ENCODE measurements at places on chromosomes 6 and 20.

DNA sequence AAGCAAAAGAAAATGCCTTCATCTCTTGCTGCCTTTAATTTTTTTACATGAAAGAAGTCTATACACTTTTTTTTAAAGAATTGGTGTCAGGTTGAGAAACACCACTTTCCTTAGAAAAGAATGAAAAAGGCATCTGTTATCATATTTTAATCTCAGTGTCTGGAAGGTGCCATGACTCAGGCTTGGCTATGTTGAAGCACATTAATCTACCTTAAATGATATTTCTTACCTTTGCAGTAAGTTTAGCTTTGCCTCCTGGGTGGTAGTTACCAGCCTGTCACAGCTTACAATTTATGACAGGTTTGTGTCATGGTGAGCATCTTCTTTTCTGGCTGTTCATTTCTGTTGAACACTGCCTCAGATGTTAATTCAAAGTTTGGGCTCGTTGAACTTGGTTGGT lies 95.3 kb downstream of the RTN4IP1 start:
- no peak for DNase-seq

DNA sequence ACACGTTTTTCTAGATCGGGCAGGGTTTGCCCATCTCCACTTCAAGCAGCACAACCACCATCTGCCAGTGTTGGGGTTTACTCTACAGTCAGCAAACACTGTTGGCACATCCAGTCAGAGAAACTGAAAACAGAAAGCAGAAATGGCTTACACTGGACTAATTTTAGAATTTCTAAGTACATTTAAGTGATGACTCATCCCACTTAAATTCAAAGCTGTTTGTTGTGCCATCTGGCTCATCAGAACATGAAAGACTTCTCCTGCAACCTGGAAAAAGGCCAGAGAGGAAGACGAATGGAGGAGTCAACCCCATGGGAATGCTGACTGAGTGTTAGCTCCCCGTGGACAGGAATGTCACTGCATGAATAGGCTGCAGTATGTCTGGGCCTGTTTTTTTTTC lies 21.8 kb downstream of the FAM209B start:
- peak; percentile 96 for DNase-seq

DNA sequence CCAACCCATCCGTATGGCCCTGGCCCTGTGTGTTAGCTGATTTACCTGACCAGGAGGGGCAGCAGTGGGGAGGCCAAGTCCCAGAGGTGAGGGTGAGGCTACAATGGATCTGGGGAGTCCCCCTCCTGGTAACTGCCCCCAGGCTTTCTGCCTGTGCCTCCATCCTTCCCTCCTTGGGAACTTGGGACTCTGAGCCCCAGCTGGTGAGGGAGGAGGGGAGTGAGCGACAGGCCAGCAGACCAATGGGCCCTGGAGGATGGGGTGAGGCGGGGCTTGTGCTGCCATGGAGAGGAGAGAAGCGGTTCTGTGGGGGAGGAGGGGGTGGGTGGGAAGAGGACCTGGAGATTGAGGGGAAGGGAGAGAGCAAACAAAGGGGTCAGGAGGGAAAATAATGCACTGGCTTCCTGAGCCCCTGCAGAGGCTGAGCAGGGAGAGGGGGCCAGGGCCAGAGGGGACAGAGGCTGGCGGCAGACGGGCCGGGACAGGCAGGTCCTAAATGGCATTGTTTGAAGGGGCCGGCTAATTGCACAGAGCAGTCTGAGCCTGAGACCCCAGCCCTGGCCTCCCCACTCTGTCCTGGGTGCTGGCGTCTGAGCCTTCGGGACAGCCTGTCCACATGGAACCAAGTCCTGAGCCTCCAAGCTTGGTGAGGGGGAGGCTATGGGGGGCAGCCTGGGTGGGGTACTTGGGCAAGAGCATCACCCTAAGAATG lies 17.5 kb downstream of the DNMT3B start:
- no peak for DNase-seq

DNA sequence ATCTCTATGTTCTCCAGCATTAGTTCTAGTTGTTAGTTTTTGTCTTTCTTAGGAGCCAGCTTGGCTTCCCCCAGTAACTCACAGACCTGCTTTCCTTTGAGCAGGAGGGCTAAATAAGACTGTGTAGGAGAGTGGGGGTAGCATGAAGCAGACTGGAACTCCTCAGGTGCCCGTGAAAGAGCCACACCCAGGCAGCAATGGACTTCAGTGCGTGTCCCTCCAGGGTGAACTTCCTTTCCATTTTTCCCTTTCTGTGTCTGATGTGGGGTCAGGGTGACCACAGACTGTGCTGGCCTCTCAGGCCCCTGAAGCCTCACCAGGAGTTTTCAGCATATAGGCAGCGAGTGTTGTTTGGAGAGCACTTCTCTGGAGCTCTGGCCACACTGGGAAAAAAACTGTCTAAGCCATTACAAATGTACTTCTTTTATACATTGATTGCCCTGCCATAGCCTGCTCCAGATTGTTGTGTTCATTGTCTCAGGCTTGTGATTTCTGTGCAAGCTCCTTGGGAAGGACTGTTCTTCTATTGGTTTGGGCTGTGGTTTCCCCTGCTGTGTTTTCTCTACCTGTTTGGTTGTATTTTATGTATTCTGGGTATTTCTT lies 55.7 kb downstream of the SH3BGRL2 start:
- no peak for DNase-seq

DNA sequence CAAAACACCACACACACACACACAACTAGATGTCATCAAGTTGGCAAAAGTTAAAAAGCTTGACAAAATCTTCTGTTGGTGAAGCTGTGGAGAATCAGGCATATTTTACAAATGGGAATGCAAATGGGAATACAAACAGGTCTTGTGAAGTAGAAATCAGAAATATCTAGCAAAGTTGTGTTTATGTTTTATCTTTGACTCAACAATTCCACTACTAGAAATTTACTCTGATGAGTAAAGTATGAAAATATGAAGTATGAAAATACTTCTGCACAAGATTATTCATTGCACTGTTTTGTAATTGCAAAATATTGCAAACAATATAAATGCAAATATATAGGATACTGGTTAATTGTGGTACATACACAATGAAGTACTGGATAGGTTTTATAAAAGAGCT lies 1166.0 kb upstream of the GJE1 start:
- no peak for DNase-seq

- DNase-seq = no peak
Observed at GRCh38 chr6:43444582-43444981, 10.8 kb downstream of the DLK2 start.

DNA sequence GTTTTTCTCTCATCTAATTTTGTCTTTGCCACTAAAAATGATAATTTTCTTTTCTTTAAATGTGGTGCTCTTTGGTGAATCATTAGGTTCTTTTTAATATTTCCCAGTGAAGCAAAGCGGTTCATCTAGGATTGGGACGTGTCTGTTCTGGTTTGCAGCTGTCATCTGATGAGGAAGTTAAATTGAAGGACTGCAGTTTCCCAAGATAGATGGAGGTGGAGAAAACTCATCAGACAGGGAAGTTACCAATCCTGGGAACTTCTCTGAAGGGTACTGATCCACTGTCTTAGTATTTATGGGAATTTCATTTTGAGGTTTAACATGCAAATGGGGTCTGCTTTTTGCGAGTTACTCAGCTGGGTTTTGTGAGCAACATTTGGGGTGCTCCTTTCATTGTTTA lies 2.4 kb upstream of the AARS2 start:
- no peak for DNase-seq

- DNase-seq = peak; percentile 95
Observed at GRCh38 chr20:49989234-49990065, 6.7 kb downstream of the SNAI1 start.

DNA sequence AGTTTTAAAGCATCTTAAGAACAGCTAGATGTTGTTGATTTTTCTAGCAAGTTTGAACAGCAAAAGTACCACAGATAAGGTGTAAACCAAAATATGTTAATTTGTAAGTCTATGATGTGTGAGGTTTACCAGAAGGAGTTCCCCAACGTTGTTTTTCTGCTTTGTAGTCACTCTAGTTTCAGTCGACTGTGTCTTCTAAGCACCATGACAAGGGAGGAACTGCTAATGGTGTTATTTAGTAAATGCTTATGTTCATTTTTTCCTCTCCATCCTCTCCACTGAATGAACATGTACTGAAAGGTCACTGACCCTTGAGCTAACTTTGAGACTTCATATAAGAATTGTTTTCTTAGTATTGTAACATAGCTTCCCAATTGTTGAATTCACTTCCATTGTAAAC lies 3.0 kb downstream of the ENPP3 start:
- no peak for DNase-seq

Measured in cardiac fibroblast (primary cell).